Suppressor macrophage (primary cell): ENCODE measurements at places on chromosomes 1 and 21.

DNA sequence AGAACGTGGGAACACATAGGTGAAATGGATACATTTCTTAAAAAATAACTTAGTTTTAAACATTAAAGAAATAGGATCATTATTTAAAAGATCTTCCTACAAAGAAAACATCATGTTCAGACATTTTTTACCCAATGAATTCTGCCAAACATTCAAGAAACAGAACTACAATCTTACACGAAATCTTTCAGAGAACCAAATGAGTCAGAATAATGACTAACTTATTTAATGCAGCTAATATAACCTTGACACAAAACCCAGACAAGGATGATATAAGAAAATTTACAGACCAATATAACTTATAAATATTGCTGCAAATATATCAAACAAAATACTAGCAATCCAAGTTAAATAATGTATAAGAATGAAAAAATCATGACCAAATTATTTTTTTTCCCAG, 220.1 kb upstream of the KCNK2 start:
- no peak for DNase-seq

GRCh38 chr1:236052232-236052993, 12.5 kb downstream of the NID1 start:
- DNase-seq: peak; percentile 80

DNA sequence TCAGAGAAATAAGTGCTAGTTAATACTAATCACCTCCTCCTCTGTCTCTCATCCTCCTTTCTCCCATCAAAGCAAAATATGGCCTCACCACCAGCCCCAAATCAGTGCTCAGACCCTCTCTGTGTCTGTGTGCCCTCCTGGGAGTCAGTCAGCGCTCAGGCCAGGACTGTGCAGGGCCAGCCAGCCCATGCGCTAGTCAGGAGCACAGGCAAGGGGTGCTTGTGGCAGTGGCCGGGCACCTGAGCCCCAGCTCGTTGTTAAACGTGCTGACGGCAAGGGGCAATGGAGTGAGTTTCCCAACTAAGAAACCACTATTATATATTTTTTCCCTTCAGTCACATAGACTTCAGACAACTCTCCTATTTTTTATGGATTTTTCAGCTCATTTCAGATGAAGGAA, 19.2 kb upstream of the PGD start:
- no peak for DNase-seq

DNA sequence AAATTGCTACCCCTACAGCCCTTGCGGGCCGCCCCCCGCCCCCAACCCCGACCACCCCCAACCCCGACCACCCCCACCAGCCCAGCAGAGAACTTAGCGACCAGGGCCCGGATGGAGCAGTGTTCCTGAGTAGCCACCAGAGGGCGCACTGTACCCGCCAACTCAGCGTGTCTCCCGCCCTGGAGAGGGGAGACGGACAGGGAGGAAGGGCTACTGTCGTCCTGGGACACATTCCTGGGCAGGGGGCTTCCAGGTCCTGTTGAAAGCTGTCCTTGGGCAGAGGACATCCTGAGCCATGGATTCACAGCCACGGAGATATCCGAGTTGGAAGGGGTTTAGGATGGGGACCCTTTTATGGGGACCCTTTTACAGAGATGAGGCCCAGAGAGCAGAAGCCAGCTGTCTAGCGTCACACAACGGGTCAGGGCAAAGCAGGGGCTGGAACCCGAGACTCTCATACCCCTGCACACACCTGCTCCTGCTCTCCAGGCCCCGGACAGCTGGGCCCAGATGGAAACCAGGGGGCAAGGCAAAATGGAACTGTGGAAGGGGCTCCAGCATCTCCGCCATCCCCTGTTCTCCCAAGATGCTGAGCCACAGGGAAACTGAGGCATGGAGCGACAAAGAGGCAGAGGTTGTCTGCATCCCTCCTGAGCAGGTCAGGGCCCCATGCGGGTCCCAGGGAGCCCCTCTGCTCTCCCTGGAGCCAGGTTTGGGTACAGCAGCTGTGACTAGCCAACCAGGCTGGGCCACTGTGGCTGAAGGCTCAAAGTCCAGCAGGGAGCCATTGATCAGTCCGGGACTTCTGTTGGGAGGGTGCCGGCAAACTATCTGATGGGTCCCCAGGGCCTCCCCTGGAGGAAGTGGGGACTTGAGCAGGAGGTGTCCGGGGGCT, 25.0 kb upstream of the LAPTM5 start:
- DNase-seq: peak; percentile 77

GRCh38 chr1:20840731-20841130, 53.6 kb upstream of the HP1BP3 start:
- peak; percentile 45 for DNase-seq

DNA sequence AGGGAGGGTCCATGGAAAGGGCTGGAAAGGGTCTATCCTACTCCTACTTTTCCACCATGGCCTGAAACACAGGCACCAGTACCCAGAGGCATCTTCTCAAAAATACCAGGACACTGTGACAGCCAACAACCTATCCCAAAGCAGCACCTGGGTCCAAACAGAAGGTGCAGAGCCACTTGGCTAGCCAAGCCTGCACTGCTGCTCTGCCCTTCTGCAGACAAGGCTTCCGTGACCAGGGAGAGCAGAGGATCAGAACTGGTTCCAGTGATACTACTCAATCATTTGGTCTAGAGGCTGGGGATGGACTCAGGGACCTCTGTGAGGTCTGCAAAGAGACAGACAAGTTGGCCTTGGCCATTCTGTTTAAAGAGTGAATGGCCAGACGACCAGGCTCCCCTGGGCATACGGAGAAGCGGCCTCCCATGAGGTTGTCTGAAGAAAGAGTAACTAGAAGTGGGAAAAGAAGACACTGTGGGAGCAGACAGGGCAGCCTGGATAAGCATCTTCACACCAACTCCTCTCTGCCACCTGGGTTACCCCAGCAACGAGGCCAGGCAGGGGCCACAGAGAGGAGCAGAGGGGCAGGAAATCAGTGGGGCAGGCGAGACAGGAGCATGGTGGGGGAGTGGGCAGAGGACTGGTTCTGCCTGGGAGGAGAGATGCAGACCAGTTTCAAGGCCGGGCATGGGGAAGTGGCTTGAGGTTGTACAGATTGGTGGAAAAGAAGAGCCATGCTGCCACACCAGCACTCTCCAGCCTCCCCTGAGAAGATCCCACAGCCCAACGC, 5.7 kb downstream of the KCNN3 start:
- DNase-seq: no peak

DNA sequence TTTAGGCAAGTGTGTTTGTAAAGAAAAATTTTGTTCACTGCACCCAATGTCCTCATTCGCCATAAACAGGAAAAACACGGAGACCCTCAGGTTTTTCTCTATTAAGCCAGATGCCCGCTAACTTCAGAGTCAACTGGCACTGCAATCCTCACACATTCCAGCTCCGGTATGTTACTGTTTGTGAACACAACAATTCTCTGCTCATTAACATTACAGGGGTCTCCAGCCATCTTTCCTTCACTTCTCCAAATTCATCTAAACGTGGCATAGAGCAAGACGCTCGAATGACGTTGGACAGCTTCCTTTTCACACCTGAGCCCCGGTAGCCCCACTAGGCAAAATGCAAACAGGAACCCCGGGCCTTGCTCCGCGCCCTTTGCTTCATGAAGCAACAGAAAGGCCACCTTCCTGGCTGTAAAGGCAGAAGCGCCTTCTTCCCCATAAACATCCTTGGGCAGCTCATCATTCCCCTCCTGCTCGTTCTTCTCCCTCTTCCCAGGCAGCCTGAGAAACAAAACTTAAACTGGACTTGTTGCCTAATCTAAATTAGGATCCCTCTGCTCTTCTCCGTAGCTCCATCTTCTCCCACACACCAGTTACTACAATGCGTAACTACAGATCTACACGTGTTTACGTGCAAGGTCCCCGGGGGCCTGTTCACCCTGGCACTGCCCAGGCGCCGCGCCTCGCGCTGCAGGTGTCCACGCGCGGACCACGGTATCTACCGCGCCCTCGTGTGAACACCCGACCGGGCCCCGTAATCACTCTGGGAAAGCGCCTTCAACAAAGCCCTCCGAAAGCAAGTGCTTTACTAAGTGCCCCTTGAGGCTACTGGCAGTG, 1.2 kb downstream of the LBR start:
- DNase-seq: peak; percentile 54

GRCh38 chr1:7478809-7479499, 292.1 kb upstream of the VAMP3 start:
- peak; percentile 97 for DNase-seq

- no peak for DNase-seq
Measured at GRCh38 chr21:44049606-44050005, 37.5 kb downstream of the TRAPPC10 start.

- no peak for DNase-seq
Measured at GRCh38 chr1:228969953-228970800, 234.9 kb downstream of the RHOU start.

DNA sequence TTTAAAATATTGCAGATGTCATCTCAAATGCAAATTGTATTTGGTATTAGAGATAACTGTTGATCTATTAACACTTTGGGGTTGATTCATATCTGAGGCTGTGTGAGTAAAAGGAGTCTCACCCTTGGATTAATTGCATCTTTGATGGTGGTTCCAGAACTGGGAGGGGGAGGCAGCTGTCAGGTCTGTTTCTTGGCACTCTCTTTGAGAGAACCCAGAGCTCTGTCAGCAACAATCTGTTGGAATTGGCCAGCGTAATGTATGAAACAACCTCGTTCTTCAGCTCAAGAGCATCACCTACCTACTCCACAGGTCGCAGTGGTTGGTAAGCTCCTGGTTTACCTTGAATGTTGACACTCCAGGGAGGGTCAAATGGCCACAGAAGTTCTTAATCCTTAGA, 424.1 kb downstream of the CAMTA1 start:
- DNase-seq: no peak

DNA sequence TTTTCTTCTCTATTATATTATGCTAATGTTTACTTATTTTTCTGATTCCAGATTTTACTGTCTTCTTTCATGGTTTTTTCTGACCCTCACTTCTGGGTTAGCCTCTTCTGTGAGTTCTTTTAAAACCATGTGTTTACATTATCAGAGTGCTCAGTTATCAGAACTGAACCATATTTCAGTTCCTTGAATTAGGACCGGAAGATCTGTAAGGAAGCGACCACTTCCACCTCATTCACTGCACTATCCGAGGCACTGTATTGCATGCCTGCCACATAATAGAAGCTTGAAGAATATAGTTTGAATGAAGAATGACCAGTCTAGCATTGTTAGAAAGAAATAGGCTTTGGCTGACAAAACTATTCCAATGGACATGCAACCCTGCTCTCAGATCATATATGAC, 281.0 kb upstream of the DEPDC1 start:
- no peak for DNase-seq

- DNase-seq: no peak
Measured at GRCh38 chr1:225678545-225678944, 25.6 kb upstream of the ENAH start.

- peak; percentile 87 for DNase-seq
Measured at GRCh38 chr1:33420870-33421775, 9.8 kb downstream of the PHC2 start.

DNA sequence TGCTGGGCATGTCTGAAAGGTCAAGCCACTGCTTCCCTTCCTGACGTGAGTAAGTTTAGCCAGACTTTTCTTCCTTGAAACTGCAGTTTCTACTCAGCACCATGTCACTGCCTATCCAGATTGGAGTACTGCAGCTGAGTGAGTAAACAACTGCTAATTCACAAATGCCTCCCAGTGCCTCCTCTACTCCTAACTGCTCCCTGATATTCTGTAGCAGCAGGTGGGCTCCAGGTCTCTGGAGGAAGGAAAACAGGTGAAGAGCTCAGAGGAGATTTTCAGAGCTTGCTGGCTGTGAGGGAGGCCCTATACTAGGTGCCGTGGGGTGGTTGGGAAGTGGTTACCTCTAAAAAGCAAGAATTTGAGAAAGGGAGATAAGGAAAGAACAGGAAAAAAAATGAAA, 96.5 kb downstream of the KIF14 start:
- DNase-seq: no peak

GRCh38 chr1:5318143-5318816, 663.9 kb downstream of the AJAP1 start:
- DNase-seq: no peak

DNA sequence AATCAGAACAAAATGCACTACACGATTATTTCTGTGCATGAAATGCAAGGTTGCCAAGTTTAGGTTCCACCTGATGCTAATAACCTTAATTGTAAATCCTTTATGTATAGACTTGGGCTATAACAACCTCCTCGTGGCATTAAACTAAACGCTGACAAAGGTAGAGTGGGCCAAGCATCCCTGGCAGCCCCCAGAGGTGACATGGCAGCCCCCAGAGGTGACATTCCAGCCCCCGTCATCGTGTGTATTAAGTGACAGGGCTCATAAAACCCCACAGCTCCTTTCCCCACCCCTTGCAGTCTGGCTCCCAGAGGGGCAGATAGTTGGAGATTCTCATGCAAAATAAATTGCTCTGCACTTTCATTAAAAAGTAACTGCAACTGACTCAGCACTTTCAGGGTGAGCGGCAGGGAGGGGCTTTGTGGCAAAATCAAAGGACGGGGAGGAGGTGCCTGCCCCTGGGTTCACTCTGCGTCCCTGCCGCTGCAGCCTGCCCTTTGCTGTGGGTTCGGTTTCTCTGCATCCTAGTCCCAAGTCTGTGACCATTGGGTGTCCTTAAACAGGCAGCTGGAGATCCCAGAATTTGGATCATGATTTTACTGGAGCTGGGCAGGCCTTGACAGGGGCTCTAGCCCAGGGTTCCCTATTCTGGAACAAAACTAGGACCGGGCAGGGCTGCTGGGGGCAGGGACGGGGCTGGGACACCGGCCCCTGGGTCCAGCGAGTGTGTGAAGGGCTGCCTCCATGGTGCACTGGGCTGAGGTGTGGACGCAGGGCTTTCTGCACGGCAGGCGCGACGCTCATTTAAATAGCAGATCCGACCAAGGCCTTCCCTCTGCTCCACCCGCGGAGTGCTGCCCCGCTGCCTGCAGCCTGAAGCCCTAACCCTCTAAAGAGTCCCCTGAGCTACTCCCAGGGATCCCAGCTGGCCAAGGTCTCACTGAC, 234.9 kb upstream of the VAMP3 start:
- DNase-seq: no peak

DNA sequence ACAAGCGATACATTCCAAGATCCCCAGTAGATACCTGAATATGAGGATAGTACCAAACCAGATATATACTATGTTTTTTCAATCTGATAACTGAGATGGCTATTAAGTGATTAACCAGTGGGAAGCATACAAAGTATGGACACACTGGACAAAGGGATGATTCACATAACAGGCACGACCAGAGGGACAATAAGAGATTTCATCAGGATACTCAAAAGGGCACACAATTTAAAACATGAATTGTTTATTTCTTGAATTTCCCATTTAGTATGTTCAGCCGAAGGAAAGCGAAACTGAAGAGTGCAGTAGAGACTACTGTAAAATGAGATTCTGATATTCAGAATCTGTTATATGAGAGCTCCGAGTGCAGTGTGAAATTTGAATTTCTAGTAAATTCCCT, 10.6 kb downstream of the ZZZ3 start:
- DNase-seq: no peak

GRCh38 chr1:83818916-83819315, 180.0 kb downstream of the TTLL7 start:
- DNase-seq: peak; percentile 76

- no peak for DNase-seq
Measured at GRCh38 chr1:234170622-234171021, 202.6 kb upstream of the COA6 start.

GRCh38 chr1:89546934-89547562, 22.4 kb downstream of the LRRC8B start:
- no peak for DNase-seq

- DNase-seq: no peak
Measured at GRCh38 chr1:41409825-41410224, 48.6 kb downstream of the FOXO6 start.

- no peak for DNase-seq
Measured at GRCh38 chr1:225461533-225462428, 33.9 kb upstream of the LBR start.

GRCh38 chr1:203095061-203095690, 9.4 kb upstream of the MYOG start:
- no peak for DNase-seq
